T47D (cell line): ENCODE measurements at places on chromosomes 5 and 9.
A peak's percentile ranks its signal among the peaks of the same experiment; 100 is the strongest.

- no peak for DNase-seq
These were observed 160.1 kb upstream of the TAS2R1 start for GRCh38 chr5:9790276-9790675.

DNA sequence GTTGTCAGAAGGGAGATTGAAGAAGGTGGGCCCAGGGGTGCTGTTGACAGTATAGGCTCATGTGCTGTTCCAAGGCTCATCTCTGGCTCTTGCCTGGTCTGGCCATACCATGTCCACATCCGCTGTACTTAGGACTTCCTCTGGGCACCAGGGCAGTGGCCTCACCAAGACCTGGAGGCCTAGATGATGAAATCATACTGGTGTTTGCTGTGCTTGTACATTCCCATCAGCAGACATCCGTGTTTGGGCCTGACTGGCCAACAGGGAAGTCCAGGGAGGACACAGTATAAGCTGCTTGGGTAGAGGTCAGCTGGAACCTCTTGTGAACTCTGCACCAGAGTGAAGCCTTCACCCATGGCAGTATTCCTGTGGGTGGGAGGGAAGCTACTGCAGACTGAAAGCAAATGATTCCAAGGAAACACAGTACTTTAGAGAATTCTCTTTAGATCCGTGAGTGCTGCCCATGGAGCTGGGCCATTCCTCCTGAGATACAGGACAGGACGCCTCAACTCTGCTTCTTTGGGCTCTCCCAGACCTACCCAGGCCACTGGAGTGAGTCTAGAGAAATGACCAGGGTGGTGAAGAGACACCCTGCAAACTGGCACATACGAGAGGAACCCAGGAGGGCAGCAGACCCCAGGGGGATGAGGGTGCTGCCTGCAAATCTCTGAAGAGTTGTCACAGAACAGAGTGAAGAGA lies 22.5 kb downstream of the POLR1E start:
- DNase-seq = no peak

DNA sequence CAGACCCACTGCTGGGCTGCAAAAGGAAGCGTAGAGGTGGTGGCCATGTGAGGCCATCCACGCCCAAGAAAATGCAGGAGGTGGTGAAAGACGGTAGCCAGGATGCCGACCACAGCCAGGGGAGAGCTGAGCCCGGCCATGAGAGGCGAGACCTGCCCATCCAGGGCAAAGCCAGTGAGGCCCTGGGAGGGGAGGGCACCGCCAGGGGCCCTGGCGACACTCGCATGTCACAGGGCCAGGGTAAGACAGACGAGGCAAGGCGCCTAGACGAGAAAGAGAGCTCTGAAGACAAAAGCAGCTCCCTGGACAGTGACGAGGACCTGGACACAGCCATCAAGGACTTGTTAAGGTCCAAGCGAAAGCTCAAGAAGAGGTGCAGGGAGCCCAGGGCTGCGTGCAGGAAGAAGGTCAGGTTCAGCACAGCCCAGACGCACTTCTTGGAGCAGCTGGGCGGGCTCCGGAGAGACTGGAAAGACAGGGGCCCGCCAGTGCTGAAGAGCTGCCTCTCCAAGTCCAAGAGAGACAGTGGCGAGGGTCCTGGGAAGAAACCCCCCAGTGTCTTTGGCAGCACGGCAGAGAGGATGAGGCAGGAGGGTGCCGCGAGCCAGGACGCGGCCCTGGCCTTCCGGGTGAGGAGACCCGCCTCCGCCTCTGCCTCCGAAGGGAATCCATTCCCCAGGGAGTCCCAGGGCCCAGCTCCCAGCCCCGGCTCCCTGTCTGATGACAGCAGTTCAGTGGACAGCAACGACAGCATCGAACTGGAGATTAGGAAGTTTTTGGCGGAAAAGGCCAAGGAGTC lies 6.9 kb downstream of the PPP1R26 start:
- no peak for DNase-seq

GRCh38 chr9:16213781-16214515 lies 656.5 kb downstream of the BNC2 start:
- no peak for DNase-seq

DNA sequence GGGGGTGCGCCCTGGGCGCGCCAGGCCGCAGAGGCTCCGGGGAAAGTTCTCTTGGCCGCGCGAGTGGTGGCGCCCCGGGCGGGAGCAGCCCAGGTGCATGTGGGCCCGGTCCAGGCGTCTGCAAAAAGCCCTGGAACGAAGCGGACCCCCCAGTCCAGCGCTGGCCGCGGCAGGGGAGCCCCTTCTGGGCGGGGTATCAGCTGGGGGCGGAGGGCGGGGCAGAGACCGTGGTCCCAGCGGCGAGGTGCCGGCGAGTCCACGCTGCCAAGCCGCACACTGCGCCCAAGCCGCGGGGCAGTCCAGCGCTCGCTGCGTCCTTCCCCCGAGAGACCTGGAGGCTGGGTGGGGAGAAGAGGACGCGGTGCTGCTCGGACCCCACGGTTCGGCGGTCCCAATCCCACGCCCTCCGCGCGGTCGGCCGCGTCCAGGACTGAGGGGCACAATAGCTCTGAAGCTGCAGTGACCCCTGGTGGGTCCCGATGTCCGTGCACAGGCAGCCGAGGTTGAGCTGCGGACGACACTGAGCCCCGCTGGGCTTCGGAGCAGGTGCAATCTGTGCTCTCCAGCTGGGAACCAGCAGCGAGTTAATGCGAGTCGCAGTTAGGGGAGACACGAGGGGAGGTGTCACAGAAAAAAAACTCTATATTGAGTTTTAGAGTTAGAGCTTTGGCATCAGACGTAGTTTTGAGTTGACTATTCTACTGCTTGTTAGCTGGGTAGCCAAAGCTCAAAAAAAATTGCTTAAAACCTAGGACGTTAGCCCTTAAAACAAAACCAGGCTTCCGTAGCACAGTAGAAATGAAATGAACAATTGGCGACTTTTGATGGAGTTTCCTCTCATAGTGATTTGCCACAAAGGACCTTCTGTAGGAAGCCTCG lies 1.1 kb upstream of the EPB41L4A start:
- DNase-seq = peak; percentile 89

DNA sequence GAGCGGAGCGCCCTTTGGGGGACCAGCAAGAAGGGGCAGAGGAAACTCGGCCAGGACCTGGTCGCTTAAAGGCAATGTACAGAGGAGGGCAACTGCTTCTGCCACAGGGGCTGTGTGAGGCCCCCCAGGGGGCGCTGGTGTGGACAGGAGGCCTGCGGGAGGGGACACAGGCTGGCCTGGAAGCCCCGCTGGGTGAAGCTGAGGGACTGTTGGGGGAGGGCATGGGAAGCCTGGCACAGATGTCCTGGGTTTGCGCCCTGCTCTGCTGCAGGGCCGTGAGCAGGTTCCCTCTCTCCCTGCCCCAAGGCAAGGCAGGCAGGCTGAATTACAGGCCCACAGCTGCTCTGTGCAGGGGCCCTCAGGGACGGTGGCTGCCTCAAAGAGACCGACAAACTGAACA lies 5.4 kb downstream of the MED22 start:
- no peak for DNase-seq

DNA sequence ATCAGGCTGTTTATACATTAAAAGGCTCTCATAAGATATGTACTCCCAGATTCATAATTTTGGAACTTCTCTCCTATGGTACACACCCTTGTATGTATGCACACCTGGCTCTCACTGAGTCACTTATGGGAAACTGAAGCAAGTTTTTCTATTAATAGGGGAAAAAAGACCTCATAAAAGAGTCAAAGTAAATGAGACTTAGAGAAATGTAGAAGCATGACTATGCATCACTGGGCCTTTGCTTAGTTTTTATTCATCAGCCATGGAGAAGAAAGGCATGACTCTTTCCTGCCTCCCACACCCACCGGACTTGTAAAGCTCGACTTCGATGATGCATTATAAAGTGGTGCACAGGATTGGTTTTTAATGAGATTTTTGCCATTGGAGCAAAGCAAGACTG lies 28.2 kb downstream of the MTAP start:
- no peak for DNase-seq

- DNase-seq = no peak
These were observed 63.8 kb upstream of the ANKH start for GRCh38 chr5:14935341-14935740.

GRCh38 chr9:106915851-106916250 lies 52.9 kb downstream of the ZNF462 start:
- no peak for DNase-seq

DNA sequence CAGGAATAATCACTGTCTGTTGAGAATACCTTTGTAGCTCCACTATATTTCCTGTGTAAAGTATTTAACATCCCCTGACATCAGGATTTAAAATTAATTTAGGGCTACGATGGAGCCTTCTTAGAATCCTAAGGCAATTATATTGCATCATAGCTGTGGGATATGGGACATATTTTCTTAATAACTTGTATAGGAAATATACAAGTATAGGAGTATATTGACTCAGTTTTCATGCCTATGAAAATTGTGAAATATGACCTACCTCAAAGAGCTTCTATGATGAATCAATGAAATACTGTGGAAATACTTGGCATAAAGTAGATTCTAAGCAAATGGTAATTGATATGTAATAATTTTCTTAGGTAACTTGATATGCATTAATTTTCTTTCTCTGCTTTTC lies 221.0 kb upstream of the KLF4 start:
- no peak for DNase-seq

- DNase-seq = no peak
These were observed 35.4 kb upstream of the RICTOR start for GRCh38 chr5:39109606-39110005.

DNA sequence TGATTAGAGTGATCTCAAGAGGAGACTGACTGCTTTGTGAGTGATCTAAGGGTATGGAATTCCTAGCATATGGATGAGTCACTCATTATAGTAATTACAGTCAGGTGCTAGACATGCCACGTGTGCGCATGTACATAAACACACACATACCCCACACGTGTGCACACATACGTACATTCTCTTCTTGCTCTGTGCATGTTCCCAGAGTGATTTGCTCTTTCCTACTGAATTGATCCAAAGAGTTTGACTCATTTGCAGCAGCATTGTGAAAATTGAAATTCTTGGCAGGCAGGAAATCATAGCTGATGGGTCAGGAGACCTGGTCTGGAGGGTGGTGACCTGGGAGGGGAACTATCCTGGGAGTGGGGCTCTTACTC lies 63.8 kb downstream of the ANGPTL2 start:
- DNase-seq = no peak

- DNase-seq = no peak
These were observed 164.5 kb downstream of the MED27 start for GRCh38 chr9:131915181-131915580.

DNA sequence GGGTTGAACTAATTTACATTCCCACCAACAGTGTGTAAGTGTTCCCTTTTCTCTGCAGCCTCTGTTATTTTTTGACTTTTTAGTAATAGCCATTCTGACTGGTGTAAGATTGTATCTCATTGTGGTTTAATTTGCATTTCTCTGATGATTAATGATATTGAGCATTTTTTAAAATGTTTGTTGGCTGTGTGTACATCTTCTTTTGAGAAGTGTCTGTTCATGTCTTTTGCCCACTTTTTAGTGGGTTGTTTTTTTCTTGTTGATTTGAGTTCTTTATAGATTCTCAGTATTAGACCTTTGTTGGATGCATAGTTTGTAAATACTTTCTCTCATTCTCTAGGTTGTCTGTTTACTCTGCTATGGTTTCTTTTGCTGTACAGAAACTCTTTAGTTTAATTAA lies 101.6 kb downstream of the NIPBL start:
- no peak for DNase-seq

- no peak for DNase-seq
These were observed 186.1 kb downstream of the C9orf152 start for GRCh38 chr9:110021891-110022290.

- no peak for DNase-seq
These were observed 65.7 kb downstream of the ZDHHC21 start for GRCh38 chr9:14627513-14627912.

GRCh38 chr9:14307989-14308852 lies 5.7 kb downstream of the NFIB start:
- no peak for DNase-seq

- DNase-seq = no peak
These were observed 110.6 kb upstream of the GDNF start for GRCh38 chr5:37950436-37950835.

- DNase-seq = no peak
These were observed 498.6 kb downstream of the CAAP1 start for GRCh38 chr9:26394025-26394424.

- DNase-seq = no peak
These were observed 99.3 kb downstream of the ACTBL2 start for GRCh38 chr5:57383093-57383861.

GRCh38 chr5:106121972-106122605 lies 1548.6 kb downstream of the EFNA5 start:
- peak; percentile 66 for DNase-seq

DNA sequence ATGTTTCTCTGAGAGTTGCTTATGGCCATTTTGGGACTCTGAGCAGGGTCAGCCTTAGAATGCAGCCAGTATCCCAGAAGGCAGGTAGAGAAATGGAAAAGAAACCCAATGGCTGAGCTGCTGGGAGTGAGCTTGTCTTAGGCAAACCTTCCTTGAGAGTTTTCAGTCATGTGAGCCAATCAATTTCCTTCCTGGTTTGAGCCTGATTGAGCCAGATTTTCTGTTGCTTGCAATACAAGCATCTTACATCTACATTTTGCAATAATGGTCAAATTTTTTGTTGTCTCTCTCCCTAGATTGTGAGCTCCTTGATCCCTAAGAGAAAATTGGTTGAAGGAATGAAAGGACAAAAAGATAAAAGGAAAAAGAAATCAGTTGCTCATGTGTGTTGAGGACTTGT lies 155.3 kb downstream of the SNX18 start:
- no peak for DNase-seq
